ENCODE measurements at places on chromosomes 6 and 20.

DNA sequence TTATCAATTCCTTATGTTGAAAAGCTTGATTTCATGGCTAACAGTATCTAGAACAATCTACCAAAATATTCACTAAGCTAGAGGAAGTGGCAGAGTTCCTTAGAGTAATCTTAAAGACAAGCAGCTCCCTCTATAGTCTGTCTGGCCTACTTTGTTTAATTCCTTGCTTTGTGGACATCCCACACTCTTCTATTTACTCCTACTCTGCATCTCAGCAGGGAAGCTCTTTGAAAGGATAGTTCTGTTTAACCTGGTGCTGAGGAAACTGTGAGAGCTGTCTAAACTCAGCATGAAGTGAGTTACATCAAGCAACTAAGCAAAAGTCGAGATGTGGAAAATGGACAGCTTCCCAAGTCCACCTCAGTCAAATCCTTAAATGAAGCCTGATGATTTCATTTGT is 4.3 kb downstream of the REV3L start:
- no peak for DNase-seq

GRCh38 chr6:136411025-136411325 is 121.3 kb upstream of the BCLAF1 start:
- DNase-seq, result no peak

GRCh38 chr6:110652520-110652919 is 162.7 kb downstream of the CDK19 start:
- no peak for DNase-seq

DNA sequence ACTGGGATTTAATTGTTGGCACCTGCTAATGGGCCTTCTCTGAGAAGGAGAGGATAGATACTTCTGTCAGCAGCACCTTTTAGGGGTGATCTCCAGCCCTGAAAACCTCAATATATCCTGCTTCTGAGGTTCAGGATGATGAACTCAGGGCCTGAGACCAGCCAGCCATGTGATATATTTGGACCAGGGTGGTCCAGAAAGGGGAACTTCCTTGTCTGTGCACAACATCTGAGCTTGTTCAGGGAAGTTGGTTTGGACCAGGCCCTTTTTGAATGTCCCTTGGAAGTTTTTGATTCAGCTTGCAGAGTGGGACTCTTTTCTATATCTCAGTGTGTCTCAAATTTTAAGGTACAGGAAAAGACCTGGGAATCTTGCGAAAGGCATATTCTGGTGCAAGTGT is 85.8 kb downstream of the GFRA4 start:
- no peak for DNase-seq

- DNase-seq, result no peak
These were observed 62.1 kb downstream of the FOXO3 start for GRCh38 chr6:108622641-108623298.
